Neural crest cell (in vitro differentiated cells): ENCODE measurements at places on chromosomes 16 and 17.
A peak's percentile ranks its signal among the peaks of the same experiment; 100 is the strongest.

DNA sequence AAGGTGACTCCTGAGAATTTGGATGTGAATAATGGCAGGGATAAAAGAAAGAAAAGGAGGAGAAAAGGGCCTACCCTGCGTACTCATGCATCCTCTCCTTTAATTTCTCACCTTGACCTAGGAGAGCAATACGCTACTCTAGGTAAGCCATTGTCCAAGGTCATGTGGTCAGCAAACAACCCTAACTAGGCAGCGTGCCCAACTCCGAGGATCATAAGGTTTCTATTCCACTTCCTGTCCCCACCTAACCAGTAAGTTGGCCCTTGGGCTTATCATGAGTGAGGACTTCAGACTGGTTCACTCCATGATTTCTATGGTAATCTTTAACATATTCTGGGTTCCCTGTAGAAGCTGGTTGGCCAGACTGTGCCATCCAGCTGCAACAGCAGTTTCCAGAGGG lies 315.1 kb upstream of the CCL2 start:
- H3K27ac ChIP-seq, result no peak overlapping the region
- no peak overlapping the region for H3K4me3 ChIP-seq
- no peak for DNase-seq
- H3K36me3 ChIP-seq, result no peaks in the 10 kb centered on the region
- peaks cover 5% of the 10 kb centered on the region for H3K27me3 ChIP-seq

DNA sequence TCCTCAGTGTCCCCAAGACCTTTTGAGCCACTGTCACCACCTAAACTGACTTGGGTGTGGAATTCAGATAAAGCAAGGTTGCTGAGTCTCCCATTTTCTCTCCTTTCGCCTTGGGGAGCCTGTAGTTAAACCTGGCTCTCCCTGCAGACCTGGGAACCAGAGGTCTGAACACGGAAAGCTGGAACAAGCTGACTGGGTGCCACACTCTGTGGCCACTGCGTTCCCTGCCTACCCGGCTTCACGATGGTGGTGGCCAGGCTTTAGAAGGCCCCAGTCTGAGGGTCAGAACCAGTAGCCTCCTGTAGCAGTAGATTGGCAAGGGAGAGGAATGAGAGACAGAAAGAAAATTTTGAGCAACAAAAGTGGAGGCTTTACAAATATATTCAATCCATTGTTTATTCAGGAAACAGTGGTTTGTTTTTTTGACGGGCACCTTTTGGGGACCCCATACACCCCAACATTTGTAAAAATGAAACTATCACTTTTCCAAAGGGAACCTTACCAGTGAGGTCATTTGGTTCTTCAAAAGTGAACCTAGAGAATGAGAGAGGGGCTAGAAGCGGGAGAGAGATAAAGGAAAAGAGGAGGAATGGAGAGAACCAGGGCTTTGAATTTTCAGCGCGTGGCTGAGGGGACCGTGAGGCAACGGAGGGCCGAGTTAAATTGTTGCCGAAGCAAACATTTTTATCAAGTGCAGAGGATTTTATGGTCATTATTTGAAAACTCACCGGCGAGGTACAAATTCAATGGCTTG lies 1.8 kb upstream of the HOXB8 start:
- H3K4me3 ChIP-seq, result peak overlapping the region; percentile 88
- no peak for DNase-seq
- peaks cover 100% of the 10 kb centered on the region for H3K27me3 ChIP-seq
- peaks cover 16% of the 10 kb centered on the region for H3K36me3 ChIP-seq
- H3K27ac ChIP-seq, result no peak overlapping the region
- H3K4me1 ChIP-seq, result peaks cover 19% of the 10 kb centered on the region

DNA sequence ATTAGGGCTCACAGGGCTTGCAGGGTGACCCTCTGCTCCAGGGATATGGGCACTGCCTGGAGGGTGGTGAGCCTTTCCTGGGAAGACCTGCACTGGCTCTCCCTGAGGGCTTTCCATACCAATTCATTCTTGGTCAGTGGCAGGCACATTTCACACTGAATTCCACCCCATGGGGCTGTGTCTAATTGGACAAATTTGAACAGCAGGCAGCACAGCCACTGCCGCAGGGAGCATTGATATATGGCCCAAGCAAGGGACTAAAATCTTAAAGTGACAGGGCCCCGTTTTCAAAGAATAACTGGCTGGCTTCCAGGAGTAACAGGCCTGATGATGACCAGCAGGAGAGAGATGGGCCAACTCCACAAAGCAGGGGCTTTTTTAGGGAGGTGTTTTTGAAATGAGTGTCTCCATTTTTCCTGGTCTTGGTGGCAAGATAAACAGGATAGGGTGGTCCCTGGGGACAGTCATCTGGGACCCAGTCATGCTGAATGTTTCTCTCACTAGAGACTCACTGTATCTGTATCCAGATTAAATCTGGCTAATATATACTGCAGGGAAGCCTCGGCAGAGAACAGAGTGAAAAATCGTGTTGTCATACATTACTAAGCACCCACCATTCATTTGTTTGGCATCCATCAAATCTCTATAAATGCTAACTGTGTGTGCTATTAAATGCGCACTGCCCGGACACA lies 74.1 kb upstream of the TBX2 start:
- peaks cover 57% of the 10 kb centered on the region for H3K4me1 ChIP-seq
- no peak for DNase-seq
- no peaks in the 10 kb centered on the region for H3K27me3 ChIP-seq
- H3K27ac ChIP-seq, result peak overlapping the region; percentile 92
- H3K36me3 ChIP-seq, result no peaks in the 10 kb centered on the region
- H3K4me3 ChIP-seq, result peak overlapping the region; percentile 24

- H3K27me3 ChIP-seq, result peaks cover 30% of the 10 kb centered on the region
- H3K36me3 ChIP-seq, result no peaks in the 10 kb centered on the region
- H3K4me1 ChIP-seq, result peaks cover 19% of the 10 kb centered on the region
- no peak overlapping the region for H3K4me3 ChIP-seq
- no peak overlapping the region for H3K27ac ChIP-seq
Observed at GRCh38 chr17:73742948-73743381, 98.7 kb upstream of the SDK2 start.

GRCh38 chr17:54814371-54814770 lies 86.3 kb upstream of the TOM1L1 start:
- H3K36me3 ChIP-seq, result no peaks in the 10 kb centered on the region
- no peaks in the 10 kb centered on the region for H3K27me3 ChIP-seq
- H3K4me1 ChIP-seq, result no peaks in the 10 kb centered on the region
- no peak overlapping the region for H3K27ac ChIP-seq
- no peak overlapping the region for H3K4me3 ChIP-seq

DNA sequence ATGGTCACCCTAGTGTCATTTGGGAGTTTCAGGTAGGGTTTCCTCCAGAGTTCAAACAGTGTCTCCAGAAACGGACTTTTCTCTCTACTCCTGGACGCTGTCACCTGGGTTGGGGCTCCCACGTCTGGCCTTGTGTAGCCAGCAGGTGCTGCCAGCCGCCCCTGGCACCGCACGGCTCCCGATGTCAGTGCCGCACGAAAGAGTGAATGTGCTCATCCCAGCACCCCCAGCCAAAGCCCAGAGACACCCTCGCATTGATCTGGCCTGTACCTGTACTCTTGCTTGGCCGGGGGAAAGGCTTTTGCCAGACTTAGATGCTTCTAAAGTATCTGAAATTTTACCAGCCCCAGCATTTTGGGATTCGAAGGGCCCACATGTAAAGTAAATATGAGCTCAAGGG lies 351.9 kb downstream of the C16orf95 start:
- H3K27me3 ChIP-seq, result no peaks in the 10 kb centered on the region
- no peak for DNase-seq
- H3K4me1 ChIP-seq, result peaks cover 28% of the 10 kb centered on the region

DNA sequence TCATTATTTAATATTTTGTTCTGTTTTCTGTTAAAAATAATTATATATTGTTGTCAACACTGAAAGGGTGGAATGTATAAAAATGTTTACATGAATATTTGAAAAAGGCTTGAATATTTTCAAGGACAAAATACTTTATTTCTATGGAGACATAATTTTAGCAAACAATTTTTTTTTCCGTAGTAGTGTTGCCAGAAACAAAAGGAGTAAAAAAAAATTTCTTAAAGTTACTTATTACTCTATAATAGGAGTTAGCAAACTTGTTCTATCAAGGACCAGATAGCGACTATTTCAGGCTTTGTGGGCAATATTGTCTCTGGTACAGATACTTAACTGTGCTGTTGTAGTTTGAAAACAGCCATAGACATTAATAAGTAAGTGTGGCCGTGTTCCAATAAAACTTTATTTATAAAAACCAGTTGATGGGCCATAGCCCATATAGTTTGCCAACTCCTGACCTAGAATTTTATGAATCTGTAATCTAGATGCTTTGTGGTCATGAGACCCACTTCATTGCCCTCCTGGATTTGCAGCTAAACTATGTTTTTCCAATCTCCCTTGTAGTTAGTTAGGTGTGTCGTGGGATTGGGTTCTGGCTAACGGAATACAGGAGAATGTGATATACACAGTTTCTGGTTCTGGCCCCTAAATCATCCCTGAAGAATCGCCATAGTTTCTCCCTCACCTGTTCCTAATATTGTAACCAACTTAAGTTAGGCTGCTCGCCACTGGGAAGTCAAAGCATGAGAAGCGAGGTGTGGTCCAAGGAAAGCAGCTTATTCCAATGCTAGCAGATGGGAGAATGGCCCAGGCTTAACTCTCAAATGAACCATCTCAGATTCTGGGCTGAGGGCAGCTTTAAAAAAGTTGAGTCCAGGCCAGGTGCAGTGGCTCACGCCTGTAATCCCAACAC lies 153.6 kb downstream of the ABCA8 start:
- H3K36me3 ChIP-seq, result peaks cover 29% of the 10 kb centered on the region
- H3K27me3 ChIP-seq, result no peaks in the 10 kb centered on the region
- H3K27ac ChIP-seq, result no peak overlapping the region
- DNase-seq, result no peak
- peaks cover 56% of the 10 kb centered on the region for H3K4me1 ChIP-seq
- H3K4me3 ChIP-seq, result no peak overlapping the region

DNA sequence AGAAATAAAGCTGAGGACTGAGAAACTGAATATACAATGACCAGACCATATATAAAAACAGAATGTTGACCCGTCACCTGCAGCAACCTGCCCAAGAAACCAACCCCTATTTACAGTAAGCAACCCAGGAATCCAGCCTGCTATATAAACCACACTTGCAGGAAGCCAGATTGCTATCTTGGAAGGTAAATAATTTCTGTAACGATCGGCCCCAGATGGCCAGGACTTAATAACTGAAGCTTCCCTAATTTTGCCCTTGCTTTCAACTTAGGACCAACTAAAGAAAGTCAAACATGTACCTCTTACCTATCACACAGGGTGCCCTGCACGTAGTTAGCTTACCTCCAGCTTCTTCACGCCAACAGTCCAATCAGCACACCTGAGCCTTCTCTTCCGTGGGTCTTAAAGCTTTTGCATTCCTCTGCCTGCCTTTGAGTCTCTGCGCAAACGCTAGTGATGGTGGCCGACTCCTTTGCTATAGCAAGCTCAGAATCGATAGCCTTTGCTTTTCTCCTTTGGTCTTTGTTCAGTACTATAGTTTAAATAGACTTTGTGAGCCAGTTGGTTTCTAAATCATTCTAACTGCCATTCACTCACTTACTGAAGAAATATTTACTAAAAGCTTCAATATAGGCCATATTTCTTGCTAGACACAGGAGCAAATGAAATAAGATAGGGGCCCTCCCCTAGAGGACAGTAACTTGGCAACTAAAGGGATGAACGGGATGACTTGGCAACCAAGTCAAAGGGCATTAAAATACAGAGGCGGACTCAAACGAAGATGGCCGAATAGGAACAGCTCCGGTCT lies 31.3 kb downstream of the MPHOSPH6 start:
- peak overlapping the region; percentile 79 for H3K4me3 ChIP-seq
- H3K27ac ChIP-seq, result peak overlapping the region; percentile 94
- no peak for DNase-seq
- H3K27me3 ChIP-seq, result no peaks in the 10 kb centered on the region
- H3K4me1 ChIP-seq, result peaks cover 11% of the 10 kb centered on the region

DNA sequence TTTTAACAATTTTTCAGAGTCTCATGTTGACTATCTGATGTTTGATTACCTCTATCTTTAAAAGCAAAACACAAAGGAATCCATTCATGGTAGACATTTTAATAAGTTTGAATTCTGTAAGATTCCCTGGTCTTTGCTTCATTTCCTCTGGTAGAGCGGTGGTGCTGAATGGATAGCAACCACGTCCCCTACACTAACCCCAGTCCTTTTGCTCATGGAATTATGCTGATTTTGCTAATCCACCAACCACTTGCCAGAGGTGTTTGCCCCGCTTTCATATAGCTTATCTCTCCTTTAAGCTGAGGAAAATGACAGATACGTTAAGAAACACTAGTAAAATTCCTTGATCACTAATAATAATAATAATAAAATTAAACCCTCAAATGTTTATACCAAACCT lies 9.5 kb downstream of the KCNJ16 start:
- no peak overlapping the region for H3K4me3 ChIP-seq
- no peak overlapping the region for H3K27ac ChIP-seq
- no peaks in the 10 kb centered on the region for H3K36me3 ChIP-seq
- peaks cover 3% of the 10 kb centered on the region for H3K4me1 ChIP-seq
- no peaks in the 10 kb centered on the region for H3K27me3 ChIP-seq

DNA sequence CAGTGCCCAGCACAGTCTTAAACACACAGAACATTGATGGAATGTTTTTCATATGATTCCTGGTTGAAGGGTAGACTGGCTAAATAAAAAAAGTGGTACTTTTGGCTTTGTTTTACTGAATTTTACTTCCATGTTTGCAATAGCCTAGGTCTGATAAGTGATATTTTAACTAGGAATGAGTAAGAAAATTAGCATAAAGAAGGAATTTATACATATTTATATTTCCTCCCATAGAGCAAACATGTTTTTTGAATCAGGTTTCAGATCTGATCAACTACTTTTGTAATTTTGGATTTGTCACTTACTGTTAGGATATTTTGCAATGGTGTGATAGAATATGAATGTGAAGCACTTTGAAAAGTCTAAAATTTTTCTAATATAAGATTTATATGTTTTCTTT lies 7.2 kb downstream of the NF1 start:
- DNase-seq, result no peak
- no peaks in the 10 kb centered on the region for H3K27me3 ChIP-seq

GRCh38 chr16:87416826-87417527 lies 24.8 kb downstream of the MAP1LC3B start:
- DNase-seq, result no peak
- peak overlapping the region; percentile 27 for H3K27ac ChIP-seq
- no peaks in the 10 kb centered on the region for H3K27me3 ChIP-seq
- no peak overlapping the region for H3K4me3 ChIP-seq

GRCh38 chr17:897970-898619 lies 81.5 kb downstream of the NXN start:
- no peak overlapping the region for H3K27ac ChIP-seq
- no peak for DNase-seq
- peaks cover 46% of the 10 kb centered on the region for H3K4me1 ChIP-seq
- no peak overlapping the region for H3K4me3 ChIP-seq
- H3K36me3 ChIP-seq, result no peaks in the 10 kb centered on the region

DNA sequence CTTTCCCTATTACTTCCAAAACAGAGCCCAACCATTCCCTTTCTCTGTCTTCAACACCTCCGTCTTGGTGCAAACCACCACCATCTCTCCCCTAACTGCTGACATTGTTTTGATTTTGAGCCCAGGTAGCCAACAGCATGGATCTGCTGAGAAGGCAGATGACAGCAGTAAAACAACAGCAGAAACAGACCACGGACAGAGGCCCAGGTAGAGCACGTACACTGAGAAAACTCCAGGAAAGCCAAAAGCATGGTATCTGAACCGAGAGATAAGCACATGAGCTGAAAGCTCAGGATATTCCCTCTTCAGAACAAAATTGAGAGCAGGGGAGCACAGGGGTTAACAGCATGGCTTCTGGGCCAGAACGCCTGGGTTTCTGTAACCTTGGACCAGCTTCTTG lies 18.9 kb upstream of the MAP3K14 start:
- H3K27me3 ChIP-seq, result peaks cover 6% of the 10 kb centered on the region
- no peak overlapping the region for H3K27ac ChIP-seq
- H3K36me3 ChIP-seq, result no peaks in the 10 kb centered on the region
- DNase-seq, result no peak

GRCh38 chr17:9004132-9004960 lies 17.0 kb upstream of the NTN1 start:
- H3K27ac ChIP-seq, result no peak overlapping the region
- H3K36me3 ChIP-seq, result no peaks in the 10 kb centered on the region
- H3K4me1 ChIP-seq, result peaks cover 14% of the 10 kb centered on the region
- peak overlapping the region; percentile 90 for H3K4me3 ChIP-seq
- peaks cover 86% of the 10 kb centered on the region for H3K27me3 ChIP-seq
